ENCODE measurements at places on chromosomes 1 and 21. TPM values are rescaled to one million over a fixed set of nuclear protein-coding genes. Genes with fewer than 3 reads are reported as not detected.

Gene BTBD19
- total RNA-seq = 1.2 TPM

Gene VAMP4
- total RNA-seq = 11.4 TPM

Gene PSRC1
- 83.5 TPM for total RNA-seq

GRCh38 chr1:113929750-113930498, 800 bp downstream of the HIPK1 start:
- peak; percentile 59 for DNase-seq

- no peak for DNase-seq
Measured at GRCh38 chr1:6614929-6615785, 1.6 kb downstream of the PHF13 start.
